Karpas-422 (cell line): ENCODE measurements at places on chromosomes 13 and 19.

- peak; percentile 93 for DNase-seq
Observed at GRCh38 chr19:38233740-38234251, 9.8 kb upstream of the DPF1 start.

- DNase-seq, result no peak
Observed at GRCh38 chr13:103757361-103757760, 691.1 kb upstream of the SLC10A2 start.

GRCh38 chr13:25762795-25763377, 288.9 kb downstream of the SHISA2 start:
- DNase-seq, result no peak

DNA sequence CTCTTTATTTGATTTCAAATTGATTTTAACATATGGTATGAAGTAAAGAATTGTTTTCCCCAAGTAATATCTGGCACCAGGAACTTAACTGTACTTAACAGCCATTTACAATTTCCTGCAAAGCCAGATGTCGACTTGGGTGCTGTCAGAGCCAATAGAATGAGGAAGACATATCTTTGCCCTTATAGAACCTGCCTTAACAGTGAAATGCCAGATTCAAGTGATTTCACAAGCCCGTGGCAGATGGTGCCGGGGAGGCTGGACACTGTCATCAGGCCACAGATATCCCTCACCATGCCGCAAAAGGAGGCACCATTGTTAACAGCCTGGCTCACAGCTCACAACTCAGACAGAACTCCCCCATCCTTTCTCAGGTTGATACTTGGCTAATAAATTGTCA, 48.7 kb downstream of the ESD start:
- no peak for DNase-seq

GRCh38 chr19:53254411-53255341, at the start of gene ZNF677:
TSS of gene ZNF677 (minus strand) at chr19:53254873. CDS start at chr19:53251550, 3,323 bp downstream.
- DNase-seq, result no peak

- DNase-seq, result no peak
Observed at GRCh38 chr19:15402411-15403150, 16.2 kb downstream of the AKAP8L start.

DNA sequence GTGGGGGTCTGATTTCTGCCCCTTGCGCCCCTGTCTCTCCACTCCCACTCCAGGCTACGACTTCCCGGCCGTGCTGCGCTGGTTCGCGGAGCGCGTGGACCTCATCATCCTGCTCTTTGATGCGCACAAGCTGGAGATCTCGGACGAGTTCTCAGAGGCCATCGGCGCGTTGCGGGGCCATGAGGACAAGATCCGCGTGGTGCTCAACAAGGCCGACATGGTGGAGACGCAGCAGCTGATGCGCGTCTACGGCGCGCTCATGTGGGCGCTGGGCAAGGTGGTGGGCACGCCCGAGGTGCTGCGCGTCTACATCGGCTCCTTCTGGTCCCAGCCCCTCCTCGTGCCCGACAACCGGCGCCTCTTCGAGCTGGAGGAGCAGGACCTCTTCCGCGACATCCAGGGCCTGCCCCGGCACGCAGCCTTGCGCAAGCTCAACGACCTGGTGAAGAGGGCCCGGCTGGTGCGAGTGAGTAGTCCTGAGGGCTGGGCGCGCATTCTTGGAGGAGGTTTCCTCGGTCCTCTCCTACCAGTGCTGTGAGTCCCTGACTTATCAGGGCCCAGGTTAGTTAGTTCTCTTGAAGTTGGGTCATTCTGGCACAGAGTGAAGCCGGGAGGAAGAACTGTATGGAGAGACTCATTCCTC, 12.7 kb downstream of the EHD2 start:
- no peak for DNase-seq

DNA sequence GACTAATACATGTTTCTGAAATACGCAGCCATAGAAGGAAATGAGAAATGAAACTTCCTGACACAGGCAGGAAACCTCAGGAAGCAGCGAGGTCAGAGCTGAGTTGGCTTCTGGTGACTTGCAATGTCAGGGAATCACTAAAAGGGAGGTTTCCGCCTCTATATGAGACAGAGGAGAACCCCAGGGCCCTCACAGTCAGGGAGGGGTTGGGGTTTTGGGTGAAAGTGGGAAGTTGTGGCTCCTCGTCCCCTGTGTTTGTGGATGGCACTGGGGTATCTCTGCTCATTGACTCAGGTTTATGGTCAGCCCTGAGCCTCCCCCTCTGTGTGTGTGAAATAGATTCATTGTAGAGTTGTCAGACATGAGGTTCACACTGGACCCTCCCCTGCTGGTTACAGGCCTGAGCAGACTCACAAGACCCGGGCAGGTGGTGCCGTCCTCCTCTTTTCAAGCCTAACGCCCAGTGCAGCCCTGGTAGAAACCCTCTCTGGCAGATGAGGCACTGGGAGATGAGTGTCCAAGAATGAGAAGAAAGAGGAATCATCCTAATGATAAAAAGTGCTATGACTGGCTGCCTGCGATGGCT, 5.5 kb upstream of the LILRA6 start:
- DNase-seq, result no peak
